ENCODE measurements at places on chromosomes 1 and 21.

DNA sequence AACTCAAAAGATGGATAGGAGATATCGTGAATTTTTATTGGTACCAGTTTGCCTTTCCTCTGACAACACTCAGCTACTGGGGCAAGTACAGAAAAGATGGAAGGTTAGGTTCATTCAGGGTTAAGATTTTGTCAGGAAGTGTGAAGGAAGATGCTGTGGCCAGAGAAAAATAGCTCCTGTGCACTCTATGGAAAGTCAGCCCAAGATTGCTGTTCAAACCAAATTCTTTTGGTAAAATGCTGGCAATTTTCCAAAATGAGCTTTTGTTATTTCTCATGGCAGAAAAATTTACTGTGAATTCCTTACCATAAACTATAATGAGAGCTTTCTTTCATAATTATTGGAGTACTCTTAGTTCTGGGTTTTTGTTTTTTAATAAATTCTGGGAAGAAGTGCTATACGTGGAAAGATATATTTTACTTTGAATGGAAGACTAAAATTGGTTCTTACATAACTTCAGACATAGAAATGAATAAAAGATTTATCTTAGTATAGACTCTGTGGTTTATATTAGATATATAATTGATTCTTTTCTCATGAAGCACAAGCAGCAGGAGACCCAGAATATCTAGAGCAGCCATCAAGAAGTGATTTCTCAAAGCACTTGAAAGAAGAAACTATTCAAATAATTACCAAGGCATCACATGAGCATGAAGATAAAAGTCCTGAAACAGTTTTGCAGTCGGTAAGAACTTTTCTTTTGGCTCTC lies 112.2 kb downstream of the USP25 start:
- peak; percentile 78 for DNase-seq

DNA sequence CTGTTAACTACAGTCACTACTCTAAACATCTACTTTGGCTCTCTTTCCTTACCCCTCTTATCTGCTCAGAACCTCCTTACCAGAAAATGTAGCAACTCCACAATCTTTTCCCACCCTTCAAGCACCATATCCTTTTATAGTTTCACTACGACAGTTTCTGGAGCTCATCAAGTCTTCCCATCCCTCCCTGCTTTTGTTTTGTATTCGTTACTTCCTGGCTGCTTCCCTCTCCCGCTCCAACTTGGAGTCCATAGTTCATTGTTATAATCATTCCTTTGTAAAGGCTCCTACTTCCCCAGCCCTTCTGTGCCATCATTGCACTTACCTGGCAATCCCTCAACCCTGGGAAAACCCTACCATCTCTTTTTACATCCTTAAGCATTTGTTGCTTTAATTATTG lies 18.0 kb downstream of the MPZL1 start:
- DNase-seq = peak; percentile 55

- DNase-seq = no peak
These were observed 152.8 kb downstream of the GRIK3 start for GRCh38 chr1:36881541-36881940.

DNA sequence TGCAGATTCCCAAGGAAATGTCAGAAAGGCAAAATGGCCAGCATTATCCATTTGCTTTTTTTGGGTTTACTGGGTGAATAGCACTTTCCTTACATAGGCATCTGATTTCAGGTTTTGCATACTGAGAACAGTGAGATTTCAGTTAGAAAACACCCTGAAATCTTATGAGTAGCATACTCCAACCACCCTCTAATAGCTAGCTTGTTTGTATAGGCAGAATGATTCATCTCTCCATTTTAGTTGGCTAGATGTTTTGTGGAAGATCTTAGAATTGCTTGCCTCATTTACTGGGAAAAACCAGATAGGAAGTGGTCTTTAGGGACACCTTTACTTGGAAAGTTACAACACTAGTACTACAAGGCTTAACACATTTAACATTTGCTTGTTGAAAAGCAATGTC lies 10.4 kb downstream of the KYAT3 start:
- DNase-seq = no peak

- DNase-seq = no peak
These were observed 4.0 kb downstream of the TFF3 start for GRCh38 chr21:42311160-42311559.

GRCh38 chr1:183308719-183309118 lies 109.5 kb downstream of the NMNAT2 start:
- DNase-seq = no peak

GRCh38 chr1:25676488-25676887 lies 59.9 kb downstream of the MAN1C1 start:
- no peak for DNase-seq

- DNase-seq = peak; percentile 82
These were observed 13.8 kb downstream of the TP53BP2 start for GRCh38 chr1:223831755-223832636.
